ENCODE measurements at places on chromosomes 2 and 18.
A peak's percentile ranks its signal among the peaks of the same experiment; 100 is the strongest.

GRCh38 chr2:240134956-240135520 is 1.1 kb downstream of the COPS9 start:
- peak overlapping the region; percentile 94 for H3K4me3 ChIP-seq
- DNase-seq: no peak
- H3K36me3 ChIP-seq: peaks cover 22% of the 10 kb centered on the region
- H3K4me1 ChIP-seq: peaks cover 28% of the 10 kb centered on the region
- H3K27me3 ChIP-seq: no peaks in the 10 kb centered on the region

DNA sequence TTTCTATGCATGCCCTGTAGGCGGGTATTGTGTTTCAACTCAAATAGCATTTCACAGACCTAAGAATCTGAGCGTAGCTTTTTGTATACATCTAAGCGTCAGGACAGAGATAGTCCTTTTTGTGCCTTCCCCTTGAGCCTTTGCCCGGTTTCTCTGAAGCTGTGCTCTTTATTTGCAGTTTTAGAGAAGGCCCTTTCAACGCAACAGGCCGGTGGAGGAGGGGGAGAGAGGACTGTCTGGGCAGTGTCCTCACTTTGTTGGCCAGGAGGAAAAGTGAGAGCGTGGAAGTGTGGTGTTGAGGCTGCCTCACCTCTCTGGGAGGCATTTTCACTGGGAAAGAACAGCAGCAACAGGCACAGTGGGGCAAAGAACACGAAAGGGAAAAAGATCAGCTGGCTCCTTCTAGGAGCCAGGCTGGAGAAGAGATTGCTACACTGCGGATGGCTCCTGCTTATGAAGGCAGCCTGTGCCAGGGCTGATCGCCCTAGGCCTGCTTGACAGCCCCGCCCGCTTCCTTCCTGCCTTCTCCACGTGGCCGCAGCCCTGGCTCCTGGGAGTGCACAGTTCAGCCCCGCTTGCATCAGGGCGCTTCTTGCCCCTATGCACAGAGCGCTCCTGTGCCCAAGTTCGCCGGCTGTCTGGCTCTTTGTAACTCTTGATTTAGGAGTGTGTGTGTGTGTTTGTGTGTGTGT is 195.6 kb upstream of the POU3F3 start:
- H3K27me3 ChIP-seq: peaks cover 22% of the 10 kb centered on the region
- H3K4me1 ChIP-seq: peaks cover 14% of the 10 kb centered on the region
- H3K36me3 ChIP-seq: no peaks in the 10 kb centered on the region
- H3K4me3 ChIP-seq: peak overlapping the region; percentile 20
- peak; percentile 39 for DNase-seq

- H3K4me1 ChIP-seq: no peaks in the 10 kb centered on the region
- no peak overlapping the region for H3K4me3 ChIP-seq
- H3K36me3 ChIP-seq: no peaks in the 10 kb centered on the region
- no peak overlapping the region for H3K27ac ChIP-seq
- DNase-seq: no peak
Observed at GRCh38 chr2:105647731-105648130, 97.0 kb upstream of the NCK2 start.

GRCh38 chr2:50606860-50607259 is 425.1 kb downstream of the NRXN1 start:
- no peak for DNase-seq
- H3K27ac ChIP-seq: no peak overlapping the region
- no peaks in the 10 kb centered on the region for H3K36me3 ChIP-seq
- no peak overlapping the region for H3K4me3 ChIP-seq

DNA sequence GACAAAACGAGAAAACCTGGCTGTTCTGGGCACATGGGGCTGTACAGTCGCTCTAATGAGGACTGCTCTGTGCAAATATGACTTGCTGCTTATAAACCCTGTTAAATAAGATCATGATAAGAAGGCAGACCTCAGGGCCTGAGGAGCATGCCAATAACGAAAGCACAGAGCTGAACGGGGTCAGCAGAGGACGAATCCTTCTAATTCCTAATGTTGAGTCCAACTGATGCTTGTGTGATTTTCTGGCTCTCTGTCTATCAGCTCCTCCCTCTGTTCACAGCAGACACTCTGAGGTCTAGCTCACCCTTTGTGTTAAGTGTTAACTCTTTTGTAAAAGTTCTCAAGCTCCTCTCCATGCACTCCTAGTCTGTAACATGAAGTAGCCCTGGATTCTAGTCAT is 167.2 kb upstream of the REV1 start:
- peaks cover 3% of the 10 kb centered on the region for H3K27me3 ChIP-seq
- H3K27ac ChIP-seq: no peak overlapping the region
- DNase-seq: no peak
- no peaks in the 10 kb centered on the region for H3K4me1 ChIP-seq

- H3K36me3 ChIP-seq: peaks cover 40% of the 10 kb centered on the region
- H3K4me3 ChIP-seq: no peak overlapping the region
- DNase-seq: no peak
- H3K4me1 ChIP-seq: peaks cover 11% of the 10 kb centered on the region
Observed at GRCh38 chr18:13007248-13007560, 16.0 kb downstream of the CEP192 start.

- DNase-seq: peak; percentile 50
- H3K4me1 ChIP-seq: peaks cover 40% of the 10 kb centered on the region
- no peaks in the 10 kb centered on the region for H3K27me3 ChIP-seq
- H3K4me3 ChIP-seq: no peak overlapping the region
- H3K36me3 ChIP-seq: peaks cover 19% of the 10 kb centered on the region
- peak overlapping the region; percentile 41 for H3K27ac ChIP-seq
Observed at GRCh38 chr2:157743051-157743450, 114.4 kb upstream of the ACVR1C start.

- H3K27ac ChIP-seq: no peak overlapping the region
- no peak for DNase-seq
- H3K27me3 ChIP-seq: no peaks in the 10 kb centered on the region
- no peak overlapping the region for H3K4me3 ChIP-seq
- H3K4me1 ChIP-seq: no peaks in the 10 kb centered on the region
- H3K36me3 ChIP-seq: no peaks in the 10 kb centered on the region
Observed at GRCh38 chr2:68568116-68568515, 75.3 kb upstream of the PROKR1 start.

- H3K27me3 ChIP-seq: no peaks in the 10 kb centered on the region
- H3K4me3 ChIP-seq: no peak overlapping the region
- no peak for DNase-seq
- H3K36me3 ChIP-seq: peaks cover 59% of the 10 kb centered on the region
Observed at GRCh38 chr2:171436307-171436706, 2.3 kb downstream of the DCAF17 start.

Measured in activated CD8-positive, alpha-beta T cell treated with anti-CD3 and anti-CD28 coated beads, Interleukin-2, amount 10 ng/mL, durations not matched to agents 7 days and 5 days (primary cell).